RPMI7951 (cell line): ENCODE measurements at places on chromosomes 2 and 18. TPM values are rescaled to one million over a fixed set of nuclear protein-coding genes. Genes with fewer than 3 reads are reported as not detected.

Gene MAP3K19
- not detected in 2 replicates for total RNA-seq

GRCh38 chr2:70330476-70330875 is 28.6 kb upstream of the FAM136A start:
- DNase-seq = no peak

DNA sequence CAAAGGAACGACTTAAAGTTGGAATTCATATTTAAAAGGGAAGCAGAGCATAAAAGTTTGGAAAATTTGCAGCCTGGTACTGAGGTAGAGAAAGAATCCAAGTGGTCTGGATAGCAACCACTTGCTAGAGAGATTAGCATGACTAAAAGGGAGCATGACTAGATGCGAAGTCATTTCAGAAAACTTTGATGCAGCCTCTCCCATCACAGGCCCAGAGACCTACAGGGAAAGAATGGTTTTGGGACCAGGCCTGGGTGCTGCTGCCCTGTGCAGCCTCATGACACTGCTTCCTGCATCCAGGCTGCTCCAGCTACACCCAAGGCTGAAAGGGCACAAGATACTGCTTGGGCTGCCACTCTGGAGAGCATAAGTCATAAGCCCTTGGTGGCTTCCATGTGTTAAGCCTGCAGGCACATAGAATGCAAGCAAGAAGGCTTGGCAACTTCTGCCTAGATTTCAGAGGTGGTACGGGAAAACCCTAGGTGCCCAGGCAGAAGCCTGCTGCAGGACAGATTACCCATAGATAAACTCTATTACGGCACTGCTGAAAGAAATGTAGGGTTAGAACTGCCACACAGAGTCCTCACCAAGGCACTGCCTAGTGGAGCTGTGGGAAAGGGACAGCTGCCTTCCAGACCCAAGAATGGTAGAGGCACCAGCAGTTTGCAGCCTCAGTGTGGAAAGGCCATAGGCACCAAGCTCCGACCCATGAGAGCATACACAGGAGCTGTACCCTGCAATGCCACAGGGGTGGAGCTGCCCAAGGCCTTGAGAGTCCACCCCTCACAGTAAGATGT is 12.6 kb upstream of the CHN1 start:
- no peak for DNase-seq

DNA sequence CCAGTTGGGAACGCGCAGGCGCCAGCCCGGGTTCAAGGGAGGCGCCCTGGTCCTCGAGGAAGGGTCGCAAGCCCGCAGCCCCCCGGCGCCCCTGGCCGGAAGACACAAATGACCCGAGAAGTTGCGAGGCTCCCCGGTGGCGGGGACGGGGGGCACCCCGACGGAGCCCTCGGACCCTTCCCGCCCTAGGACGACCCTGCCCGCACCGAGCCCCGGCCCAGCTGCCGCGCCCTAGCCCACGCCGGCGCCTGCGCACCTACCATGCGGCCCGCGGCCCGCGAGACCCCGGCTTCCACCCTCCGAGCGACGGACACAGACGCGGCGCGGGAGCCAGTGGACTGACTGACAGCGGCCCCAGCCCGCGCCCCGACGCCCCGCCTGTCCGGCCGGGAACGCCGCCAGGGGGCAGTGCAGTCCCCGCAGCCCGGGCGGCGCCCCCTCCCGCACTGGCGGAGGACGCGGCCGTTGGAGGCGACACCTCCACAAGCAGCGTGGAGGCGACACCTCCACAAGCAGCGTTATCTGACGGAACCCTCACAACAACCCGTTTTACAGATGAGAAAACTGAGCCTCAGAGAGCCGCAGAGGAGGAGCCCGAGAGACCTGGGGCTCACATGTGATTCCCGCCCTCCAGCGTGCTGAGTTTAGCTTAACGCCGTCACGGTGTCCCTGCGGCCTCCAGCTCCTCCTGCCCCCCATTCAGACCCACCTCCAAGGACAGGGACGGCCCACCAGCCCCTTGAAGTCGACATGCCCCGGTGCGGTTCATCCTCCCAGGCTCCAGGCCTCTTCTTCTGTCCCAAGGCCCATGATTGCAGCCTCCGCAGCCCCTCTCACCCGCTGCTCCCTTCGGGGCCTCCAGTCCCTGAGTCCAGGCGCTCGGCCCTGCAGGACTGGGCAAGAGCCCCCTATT is at the start of gene NMUR1:
NMUR1 (minus strand) TSS at position 347 of the 913 bp plus-strand sequence; CDS start at position 263, 84 bp downstream.
- peak; percentile 32 for DNase-seq

Gene SERPINB3
- 0.20 TPM in 1 of 2 replicates, not detected in the other for total RNA-seq

DNA sequence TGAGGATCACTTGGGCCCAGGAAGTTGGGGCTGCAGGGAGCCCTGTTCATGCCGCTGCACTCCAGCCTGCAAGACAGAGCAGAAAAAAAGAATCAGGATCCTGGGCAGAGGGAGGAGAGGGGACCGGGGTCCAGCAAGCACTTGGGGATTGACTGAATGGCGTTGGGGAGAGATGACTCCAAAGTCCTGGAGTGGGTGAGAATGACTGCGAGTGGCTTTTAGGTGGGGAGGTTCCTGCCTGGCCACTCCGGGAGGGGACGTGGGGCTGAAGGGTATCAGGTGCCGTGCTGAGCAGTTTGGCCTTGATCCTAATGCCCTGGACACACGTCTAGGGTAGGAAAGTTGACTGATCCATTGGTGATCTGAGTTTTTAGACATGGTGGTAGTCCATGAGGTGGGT is 3.5 kb upstream of the NFATC1 start:
- no peak for DNase-seq

DNA sequence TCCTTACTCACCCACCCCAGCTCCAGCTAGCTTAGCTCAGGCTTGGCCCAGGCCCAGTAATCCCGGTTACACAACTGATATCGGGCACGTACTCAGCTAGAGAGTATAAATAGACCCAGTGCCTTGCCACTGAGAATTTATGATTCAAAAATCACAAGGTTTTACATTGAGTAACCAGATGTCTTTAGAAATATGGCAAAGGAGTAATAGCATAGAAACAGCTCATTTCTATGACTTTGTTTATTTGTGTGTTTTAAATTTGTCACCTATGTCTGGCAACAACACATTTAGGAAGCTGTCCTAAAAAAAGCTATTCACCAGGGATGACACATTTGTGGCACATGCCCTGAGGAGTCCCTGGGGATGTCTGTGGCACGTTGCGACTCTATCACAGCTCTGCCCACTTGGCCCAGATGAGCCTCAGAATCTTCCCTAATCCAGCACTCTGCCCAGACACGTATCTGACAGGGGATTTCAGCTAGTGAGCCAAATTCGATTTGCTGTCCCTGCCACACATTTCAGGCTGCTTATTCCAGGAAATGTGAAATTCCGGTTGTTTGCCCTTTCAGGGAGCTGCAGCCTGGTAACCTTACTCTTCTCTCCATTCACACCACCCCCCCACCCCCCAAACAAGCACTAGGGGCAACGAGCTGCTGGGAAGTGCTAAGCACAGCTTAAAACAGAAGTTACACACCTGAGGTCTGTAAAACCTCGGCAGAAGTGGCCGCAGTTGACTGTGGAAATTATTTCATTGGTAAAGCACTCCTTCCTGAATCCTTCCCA is 85.4 kb upstream of the ZCCHC2 start:
- peak; percentile 43 for DNase-seq

Gene ANKRD30B
- total RNA-seq = 0.59 and 1.1 TPM in 2 replicates

DNA sequence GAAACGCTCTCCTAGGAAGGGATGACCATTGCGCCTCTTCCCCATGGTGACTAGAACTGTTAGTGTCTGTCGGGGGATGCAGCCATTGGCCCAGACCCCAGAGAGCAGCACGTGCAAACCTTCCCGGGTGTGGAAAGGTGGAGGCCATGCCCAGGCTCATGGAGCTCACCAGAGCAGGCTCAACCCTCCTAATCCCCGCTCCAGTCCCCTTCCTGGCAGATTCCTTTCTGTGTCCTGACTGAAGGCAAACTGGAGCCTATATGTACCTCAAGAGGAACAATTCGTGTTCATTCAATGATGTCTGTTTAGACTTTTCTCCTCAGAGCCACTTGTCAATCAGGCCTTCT is 94.4 kb downstream of the RHOB start:
- DNase-seq = no peak

DNA sequence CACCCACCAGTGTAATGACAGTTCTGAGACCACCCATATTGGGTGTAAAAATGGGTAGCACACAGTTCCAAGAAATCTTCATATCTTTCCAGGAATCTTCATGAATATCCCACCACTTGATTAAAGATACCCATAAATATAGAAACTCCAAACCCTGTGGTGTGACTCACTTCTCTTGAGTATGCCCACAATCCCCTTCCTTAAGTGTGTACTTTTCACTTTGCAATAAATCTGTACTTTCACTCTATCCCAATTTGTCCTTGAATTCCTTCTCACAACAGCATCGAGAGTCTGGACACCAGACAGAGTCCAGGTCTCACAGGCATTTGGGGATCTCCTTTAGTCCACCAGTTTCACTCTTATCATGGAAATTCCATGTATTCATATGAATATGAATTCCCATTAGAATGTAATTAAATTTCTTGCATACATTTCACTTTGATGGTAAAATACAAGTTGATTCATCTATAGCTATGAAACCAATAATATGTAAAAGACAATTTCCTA is 287.0 kb upstream of the SESTD1 start:
- no peak for DNase-seq

DNA sequence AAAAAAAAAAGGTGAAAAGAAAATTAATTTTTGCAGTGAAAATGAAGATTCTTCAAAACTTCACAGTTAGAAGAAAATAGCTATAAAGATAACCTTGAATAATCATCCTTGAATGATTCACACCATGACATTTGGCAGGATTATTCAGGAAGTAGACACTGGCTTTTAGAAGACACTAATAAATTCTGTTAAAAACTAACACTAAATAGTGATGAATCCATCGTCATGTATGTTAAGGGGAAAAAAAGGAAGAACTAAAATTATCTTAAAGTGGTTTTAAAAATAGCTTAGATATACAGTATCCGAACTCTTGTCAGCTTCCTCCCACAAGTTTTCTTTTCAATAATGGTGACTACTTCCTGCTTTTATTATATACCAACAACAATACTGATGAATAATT is 10.2 kb downstream of the USP37 start:
- no peak for DNase-seq

Gene SEMA4C
- total RNA-seq = 30.3 and 41.0 TPM in 2 replicates

GRCh38 chr18:74949611-74950010 is 259.3 kb downstream of the PTGR3 start:
- DNase-seq = peak; percentile 37

GRCh38 chr2:143907801-143908200 is 612.1 kb downstream of the ZEB2 start:
- peak; percentile 24 for DNase-seq

DNA sequence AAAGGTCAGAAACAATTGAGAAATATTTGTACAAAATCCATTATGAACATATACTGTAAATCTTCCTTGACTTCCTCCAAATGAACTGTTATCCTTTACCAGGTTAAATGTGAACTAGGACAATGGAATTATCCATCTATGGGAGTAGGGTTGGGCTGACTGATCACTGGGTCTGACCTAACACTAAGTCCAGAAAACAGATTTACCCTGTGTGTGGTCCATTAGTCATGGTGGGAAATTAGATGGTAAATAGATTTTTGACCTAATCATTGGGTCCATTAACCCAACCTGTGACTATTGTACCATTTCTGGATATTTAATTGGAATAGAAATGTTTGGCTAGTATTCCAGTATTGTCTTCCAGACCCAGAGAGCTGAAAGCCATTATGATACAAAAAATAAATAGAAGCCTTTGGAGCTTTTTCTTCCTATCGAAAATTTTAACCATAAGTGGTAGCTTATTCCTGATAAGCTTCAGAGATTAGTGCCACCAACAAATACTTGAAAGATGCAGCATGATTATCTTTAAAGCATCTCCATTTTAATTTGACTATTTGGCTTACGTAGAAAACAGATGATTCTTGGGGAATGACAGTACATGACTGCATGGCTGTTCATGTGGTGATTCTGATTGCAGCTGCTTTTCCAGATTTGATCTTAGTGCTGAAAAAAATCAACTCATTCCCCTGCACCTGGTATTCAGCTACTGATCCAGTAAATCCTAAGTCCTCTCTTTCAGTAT is 703.2 kb upstream of the FSHR start:
- no peak for DNase-seq
